ENCODE measurements at places on chromosomes 3 and 15.

DNA sequence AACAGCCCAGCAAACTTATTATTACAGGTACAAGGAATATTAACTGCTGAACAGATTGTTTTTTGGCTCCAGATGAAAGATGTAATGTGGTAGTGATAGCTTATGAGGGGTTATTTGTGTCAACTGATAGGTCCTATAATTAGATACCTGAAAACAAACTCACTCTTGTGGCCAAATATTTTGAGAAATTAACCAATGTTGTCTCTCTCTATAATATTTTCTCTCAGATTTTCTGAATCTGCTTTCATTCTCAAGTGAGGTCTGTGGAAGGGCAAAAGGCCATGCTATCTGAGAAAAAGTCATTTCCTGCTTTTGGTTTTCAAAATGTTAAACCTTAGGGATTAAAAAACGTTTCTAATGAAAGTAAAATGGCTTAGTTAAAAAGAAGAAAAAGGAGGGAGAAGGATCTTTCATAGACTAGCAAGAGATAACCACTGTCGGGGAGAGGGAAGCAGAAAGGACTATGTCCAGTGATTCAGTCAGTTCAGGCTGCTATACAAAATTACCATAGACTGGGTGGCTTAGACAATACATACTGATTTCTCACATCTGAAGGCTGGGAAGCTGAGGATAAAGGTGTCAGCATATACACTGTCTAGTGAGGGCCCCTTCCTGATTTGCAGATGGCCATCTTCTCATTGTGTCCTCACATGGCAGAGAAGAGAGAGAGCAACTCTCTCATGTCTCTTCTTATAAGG, 277.5 kb upstream of the P2RY1 start:
- DNase-seq, result peak; percentile 2

- no peak for DNase-seq
Measured at GRCh38 chr3:44555723-44556122, 730 bp downstream of the ZKSCAN7 start.

- no peak for DNase-seq
Measured at GRCh38 chr3:17631609-17632008, 110.8 kb downstream of the TBC1D5 start.

DNA sequence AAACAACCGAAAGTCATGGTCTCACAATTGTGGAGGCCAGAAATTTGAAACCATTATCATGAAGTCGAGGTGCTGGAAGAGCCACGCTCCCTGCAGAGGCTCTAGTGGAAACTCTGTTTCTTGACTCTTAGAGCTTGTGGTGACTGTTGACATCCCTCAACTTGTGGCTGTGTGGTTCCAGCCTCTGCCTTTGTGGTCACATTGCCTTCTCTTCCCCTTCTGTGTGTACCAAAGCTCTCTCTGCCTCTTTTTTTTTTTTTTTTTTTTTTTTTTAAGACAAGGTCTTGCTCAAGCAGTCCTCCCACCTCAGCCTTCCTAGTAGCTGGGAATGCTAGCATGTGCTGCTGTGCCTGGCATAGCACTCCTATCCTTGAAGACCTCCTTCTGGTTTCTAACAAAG, 48.7 kb upstream of the CRTC3 start:
- no peak for DNase-seq

GRCh38 chr3:10508235-10508618, 2.8 kb upstream of the ATP2B2 start:
- no peak for DNase-seq

DNA sequence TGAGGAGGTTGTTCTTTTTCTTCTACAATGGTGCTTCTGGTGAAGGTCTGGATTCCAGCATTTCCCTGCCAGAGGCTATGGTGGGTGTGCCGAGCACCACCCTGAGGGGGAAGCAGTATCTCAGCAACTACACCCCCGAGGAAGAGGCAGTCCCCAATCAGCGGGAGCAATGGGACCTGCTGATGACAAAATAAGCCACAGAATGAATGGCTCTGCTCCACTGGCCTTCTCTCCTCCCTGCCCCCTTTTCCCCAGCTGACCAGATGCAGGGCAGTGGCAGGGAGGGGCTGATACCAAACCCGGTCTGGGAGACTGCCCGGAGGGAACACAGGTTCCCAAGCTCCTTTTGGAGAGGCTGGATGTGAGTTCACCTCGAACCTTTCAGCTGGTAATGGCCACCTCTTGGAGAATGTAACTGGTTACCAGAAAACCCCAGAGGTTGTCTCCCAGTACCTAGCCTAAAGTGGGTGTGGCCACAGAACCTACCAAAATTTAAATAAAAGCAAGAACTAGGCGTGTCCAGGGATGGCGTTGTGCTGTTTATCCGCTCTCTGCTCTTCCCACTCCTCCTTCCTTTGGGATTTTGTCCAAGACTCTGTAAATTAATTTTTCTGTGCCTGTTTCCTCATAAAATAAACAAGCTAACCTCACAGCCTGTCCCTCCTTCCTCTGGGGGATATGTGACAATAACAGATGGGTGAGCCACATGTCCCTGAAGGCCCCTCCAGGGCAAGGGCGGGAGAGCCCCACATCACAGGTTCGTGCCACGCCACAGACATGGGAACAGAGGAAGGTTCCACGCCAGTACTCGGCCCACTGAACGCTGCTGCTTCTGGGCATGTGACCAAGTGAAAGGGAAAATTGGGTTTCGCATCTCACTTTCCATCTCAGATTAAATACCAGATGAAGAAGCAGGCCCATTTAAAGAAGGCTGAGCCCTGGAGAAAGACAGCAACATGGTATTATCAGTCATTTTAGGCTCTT, 35.1 kb upstream of the SPTBN5 start:
- peak; percentile 54 for DNase-seq

Data from GM18507 (cell line).